Ovary (tissue), 10 donors: ENCODE measurements at places on chromosomes 12 and 14.
A peak's percentile ranks its signal among the peaks of the same experiment; 100 is the strongest.

- no peak overlapping the region for H3K27ac ChIP-seq
- H3K4me1 ChIP-seq: peaks cover 5% of the 10 kb centered on the region
- no peak for DNase-seq
- no peaks in the 10 kb centered on the region for H3K36me3 ChIP-seq
- H3K27me3 ChIP-seq: no peaks in the 10 kb centered on the region
These were observed 8.0 kb upstream of the LGMN start for GRCh38 chr14:92756446-92756845.

- H3K4me3 ChIP-seq: no peak overlapping the region
- no peak overlapping the region for H3K27ac ChIP-seq
- H3K36me3 ChIP-seq: no peaks in the 10 kb centered on the region
- no peak for DNase-seq
- no peaks in the 10 kb centered on the region for H3K27me3 ChIP-seq
- H3K4me1 ChIP-seq: no peaks in the 10 kb centered on the region
These were observed 13.4 kb upstream of the FRMD6 start for GRCh38 chr14:51638071-51638944.

- H3K36me3 ChIP-seq: no peaks in the 10 kb centered on the region
- DNase-seq: no peak
- no peak overlapping the region for H3K4me3 ChIP-seq
- H3K27ac ChIP-seq: no peak overlapping the region
- peaks cover 2% of the 10 kb centered on the region for H3K4me1 ChIP-seq
These were observed 3.0 kb downstream of the ARG2 start for GRCh38 chr14:67622675-67623074.

- no peak overlapping the region for H3K27ac ChIP-seq
- H3K27me3 ChIP-seq: no peaks in the 10 kb centered on the region
- H3K36me3 ChIP-seq: no peaks in the 10 kb centered on the region
- H3K4me3 ChIP-seq: no peak overlapping the region
- no peak for DNase-seq
- no peaks in the 10 kb centered on the region for H3K4me1 ChIP-seq
These were observed 1096.1 kb downstream of the BCL11B start for GRCh38 chr14:98175881-98176280.

GRCh38 chr12:26696613-26697092, 136.3 kb downstream of the ITPR2 start:
- H3K36me3 ChIP-seq: no peaks in the 10 kb centered on the region
- DNase-seq: no peak
- no peaks in the 10 kb centered on the region for H3K27me3 ChIP-seq
- H3K4me1 ChIP-seq: peaks cover 1% of the 10 kb centered on the region

GRCh38 chr12:49089821-49090773, 4.5 kb downstream of the DHH start:
- peak; percentile 52 for DNase-seq
- H3K36me3 ChIP-seq: no peaks in the 10 kb centered on the region
- peaks cover 13% of the 10 kb centered on the region for H3K4me1 ChIP-seq
- H3K27me3 ChIP-seq: peaks cover 3% of the 10 kb centered on the region
- no peak overlapping the region for H3K27ac ChIP-seq

- no peak overlapping the region for H3K4me3 ChIP-seq
- DNase-seq: no peak
- H3K27ac ChIP-seq: no peak overlapping the region
- no peaks in the 10 kb centered on the region for H3K27me3 ChIP-seq
- H3K36me3 ChIP-seq: no peaks in the 10 kb centered on the region
These were observed 9.4 kb downstream of the ERP27 start for GRCh38 chr12:14928931-14929330.

GRCh38 chr12:7647071-7647470, 18.6 kb downstream of the APOBEC1 start:
- DNase-seq: no peak
- no peaks in the 10 kb centered on the region for H3K36me3 ChIP-seq
- no peak overlapping the region for H3K27ac ChIP-seq
- H3K27me3 ChIP-seq: no peaks in the 10 kb centered on the region
- no peaks in the 10 kb centered on the region for H3K4me1 ChIP-seq
- H3K4me3 ChIP-seq: no peak overlapping the region

- no peaks in the 10 kb centered on the region for H3K36me3 ChIP-seq
- peak within 1 kb of the TSS; percentile 17 for H3K4me3 ChIP-seq
- peak; percentile 66 for DNase-seq
- H3K27ac ChIP-seq: no peak within 1 kb of the TSS
These were observed at the start of gene REC8 for GRCh38 chr14:24171422-24172260. Gene REC8, plus strand, starts transcription at chr14:24172080. Its CDS starts 473 bp downstream, at chr14:24172553.

DNA sequence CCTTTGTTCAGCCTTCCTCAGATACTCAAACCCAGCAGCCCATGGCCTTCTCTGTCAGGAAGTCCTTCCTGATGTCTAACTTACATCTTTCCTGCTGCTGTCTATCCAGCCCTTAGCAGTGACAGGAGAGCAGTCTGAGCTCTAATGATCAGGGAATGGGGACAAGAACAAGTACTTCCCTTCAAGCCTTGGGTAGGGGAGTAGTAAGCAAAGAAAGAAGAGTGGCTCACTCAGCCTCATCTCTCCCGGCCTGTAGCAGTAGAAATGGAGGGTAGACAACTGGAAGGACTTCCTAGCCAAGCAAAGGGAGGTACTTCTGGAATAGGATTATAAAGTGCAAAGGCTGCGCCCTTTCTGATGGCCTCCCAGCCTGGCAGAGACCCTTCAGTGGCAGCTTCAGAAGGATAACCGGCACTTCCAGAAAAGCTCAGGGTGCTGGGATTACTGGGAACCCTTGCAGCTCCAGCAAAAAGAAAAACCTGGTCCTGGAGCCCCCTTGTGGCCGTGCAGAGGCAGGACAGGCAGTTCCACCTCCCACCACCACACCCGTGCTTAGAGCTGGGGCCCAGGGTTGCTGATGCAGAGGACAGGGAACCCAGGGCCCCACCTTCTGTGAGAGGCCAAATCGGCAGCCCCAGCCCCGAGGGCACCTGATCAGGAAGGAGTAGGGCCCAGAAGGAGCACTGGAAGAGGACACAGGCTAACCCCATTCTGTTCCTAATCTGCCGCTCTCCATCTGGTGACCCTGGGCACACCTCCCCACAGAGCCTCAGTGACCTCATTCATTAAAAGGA, 12.4 kb upstream of the SMUG1 start:
- no peak overlapping the region for H3K27ac ChIP-seq
- no peak overlapping the region for H3K4me3 ChIP-seq
- peak; percentile 79 for DNase-seq
- no peaks in the 10 kb centered on the region for H3K27me3 ChIP-seq
- no peaks in the 10 kb centered on the region for H3K4me1 ChIP-seq
